CD4-positive, CD25-positive, alpha-beta regulatory T cell (primary cell): ENCODE measurements at places on chromosomes 16 and 17. TPM values are rescaled to one million over a fixed set of nuclear protein-coding genes. Genes with fewer than 3 reads are reported as not detected.

- no peak for DNase-seq
Measured at GRCh38 chr16:11909653-11910545, 5.9 kb downstream of the GSPT1 start.

DNA sequence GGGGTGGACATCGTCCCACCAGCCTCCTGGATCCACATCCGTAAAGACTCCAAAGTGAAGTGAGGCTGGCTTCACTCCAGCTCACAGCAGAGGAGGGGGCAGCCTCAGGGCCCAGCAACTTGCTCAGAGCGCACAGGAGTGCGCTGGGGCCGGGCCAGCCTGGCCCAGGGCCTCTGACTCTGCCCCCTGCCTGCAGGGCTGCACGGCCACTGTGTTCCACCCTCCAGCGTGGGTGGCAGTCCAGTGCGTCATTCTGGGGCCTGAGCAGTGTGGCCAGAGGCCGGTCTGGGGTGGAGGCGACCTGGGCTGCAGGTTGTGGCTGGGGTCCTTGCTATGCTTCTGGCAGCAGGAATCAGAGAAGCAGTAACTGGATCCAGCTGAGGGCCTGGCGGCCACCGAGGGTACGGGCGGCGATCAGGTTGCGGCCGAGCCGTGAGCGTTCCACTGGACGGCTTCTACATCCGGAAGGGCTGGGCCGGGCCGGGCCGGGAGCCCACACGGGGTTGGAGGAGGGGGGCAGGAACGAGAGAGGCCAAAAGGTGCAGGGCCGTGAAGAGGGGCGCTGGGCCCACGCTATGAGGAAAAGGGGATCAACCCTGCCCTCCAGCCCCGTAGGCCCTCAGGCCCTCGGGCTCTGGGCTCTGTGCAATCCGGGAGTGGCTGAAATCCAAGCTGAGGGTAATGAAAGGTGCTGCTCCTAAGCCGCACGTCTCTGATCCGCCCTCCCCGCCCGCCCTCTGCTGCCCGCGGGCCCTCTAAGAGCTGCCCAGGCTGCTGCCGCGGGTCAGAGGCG, at the start of gene FSCN2:
TSS of gene FSCN2 (plus strand) at position 787 of the 793 bp plus-strand sequence. CDS start 155 bp downstream, outside the sequence.
- DNase-seq: no peak

GRCh38 chr17:12472252-12473173, 193.2 kb upstream of the MYOCD start:
- no peak for DNase-seq

DNA sequence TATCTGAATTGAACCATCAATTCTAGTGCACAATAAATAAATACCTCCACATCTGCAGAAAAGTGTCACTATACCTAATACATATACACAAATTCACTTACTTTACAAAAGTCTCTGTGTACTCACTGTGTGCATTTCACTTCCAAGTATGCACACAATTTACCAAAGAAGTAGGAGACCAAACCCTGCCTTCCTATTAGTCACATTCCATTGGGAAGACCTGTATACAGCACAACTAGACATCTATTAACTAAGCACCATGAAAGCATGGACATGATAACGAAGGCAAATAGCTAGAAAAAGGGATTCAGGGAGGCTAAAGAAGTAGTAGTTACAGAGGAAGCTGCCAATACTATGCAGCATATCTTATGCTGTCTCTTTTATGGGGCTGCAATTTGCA, 139.5 kb downstream of the SNX11 start:
- no peak for DNase-seq

- DNase-seq: no peak
Measured at GRCh38 chr17:27496437-27496943, 40.2 kb downstream of the KSR1 start.

DNA sequence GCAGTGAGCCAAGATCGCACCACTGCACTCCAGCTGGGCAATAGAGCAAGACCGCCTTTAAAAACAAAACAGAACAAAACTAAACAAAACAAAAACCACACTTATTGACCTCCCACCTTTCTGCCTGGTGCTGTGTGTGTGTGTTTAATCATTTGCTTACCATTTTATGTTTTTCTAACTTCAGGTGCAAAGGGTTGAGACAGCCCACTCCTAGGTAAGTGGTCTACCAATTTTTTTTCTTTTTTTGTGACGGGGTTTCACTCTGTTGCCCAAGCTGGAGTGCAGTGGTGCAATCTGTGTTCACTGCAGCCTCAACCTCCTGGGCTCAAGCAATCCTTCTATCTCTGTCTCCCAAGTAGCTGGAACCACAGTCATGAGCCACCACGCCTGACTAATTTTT, 65.8 kb downstream of the SALL1 start:
- DNase-seq: no peak

DNA sequence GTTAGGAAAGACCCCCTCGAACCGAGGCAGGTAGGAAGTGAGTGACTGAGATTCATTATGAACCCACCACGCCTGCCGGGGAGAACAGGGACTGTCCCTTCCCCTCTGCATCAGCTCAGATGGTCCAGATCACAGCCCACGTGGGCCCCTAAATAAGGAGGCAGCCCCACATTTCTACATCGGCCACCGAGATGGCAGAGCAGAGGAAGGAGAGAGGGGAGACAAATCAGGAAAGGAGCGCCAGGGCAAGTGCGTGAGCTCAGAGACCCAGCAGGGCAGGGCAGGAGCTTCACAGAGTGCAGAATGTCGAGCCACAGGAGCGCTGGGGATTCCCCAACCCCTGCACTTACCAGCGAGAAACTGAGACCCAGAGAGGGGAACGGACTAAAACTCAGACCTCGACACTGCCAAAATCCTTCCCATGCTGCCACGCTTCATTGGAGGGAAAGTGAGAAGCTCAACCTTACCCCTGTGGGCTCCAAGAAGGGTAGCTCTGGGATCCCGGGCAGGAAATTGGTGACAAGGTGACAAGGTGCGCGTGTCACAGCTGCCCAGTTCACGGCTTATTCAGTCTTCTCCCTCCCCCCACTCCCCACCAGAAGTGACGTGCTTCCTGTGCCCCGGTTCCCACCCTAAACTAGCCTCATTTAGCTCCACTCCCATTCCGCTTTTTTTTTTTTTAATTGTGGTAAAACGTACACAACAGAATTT, at the start of gene ICAM2:
TSS of gene ICAM2 (minus strand) at position 578 of the 711 bp plus-strand sequence. CDS start 13,942 bp downstream, outside the sequence.
- peak; percentile 91 for DNase-seq

CALB2 gene
- not detected for total RNA-seq

UTS2R gene
- total RNA-seq: not detected
